ENCODE measurements at places on chromosomes 1 and 21.

DNA sequence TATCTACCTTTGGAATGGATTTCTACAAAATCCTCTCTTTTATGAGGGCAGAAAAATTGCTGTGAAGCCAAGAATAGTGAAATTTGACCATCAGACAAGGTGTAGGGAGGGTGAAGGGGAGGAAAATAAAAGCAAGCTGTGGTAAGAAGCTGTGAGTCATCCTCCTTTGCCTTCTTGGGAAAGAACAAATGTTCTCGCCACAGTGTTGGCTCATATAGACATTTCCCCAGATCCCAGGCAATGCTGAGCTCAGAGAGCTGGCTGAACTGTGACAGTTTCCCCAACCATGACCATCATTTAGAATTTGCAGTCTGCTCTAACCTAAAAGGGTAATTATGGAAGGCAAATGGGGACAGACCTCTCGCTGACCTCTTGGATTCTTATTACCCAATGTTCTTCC is 235.4 kb downstream of the PBX1 start:
- DNase-seq, result no peak

- peak; percentile 74 for DNase-seq
These were observed 21.5 kb downstream of the STPG1 start for GRCh38 chr1:24391882-24392603.

DNA sequence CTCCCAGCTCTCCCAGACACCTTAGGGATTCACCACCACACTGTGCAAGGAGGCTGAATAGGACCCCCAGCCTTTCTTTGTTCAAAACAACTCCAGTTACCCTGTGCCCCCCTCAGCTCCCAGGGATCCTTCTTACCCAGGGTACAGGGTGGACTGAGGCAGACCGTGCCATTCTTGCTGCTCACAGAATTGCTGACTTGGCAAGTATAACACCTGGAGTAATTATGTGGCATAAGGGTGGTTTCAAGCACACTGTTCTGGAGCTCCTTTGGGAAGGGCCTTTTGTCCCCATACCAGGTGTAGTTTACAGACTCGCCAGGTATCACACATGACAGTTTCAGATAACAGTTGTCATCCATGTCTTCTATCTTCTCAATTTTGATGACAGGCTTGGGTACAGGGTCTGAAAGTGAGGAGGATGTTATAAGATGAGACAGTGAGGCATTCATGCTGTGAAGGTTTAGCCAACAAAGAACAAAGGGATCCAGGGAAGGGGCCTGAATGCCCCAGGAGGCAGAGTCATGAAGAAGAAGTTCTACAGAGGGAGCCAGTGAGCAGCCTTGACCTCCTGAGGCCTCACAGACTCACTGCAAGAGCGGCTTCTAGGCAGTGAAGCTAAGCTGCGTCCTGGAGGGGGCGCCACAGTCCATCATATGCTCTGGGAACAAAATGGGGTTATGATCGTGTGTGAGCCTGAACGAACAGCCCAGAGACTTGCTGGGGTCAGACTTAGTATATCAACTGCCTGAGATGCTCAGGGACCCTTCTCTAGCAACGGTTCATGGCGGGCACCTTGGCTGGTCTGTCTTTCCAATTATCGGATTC is 30.3 kb downstream of the CD48 start:
- DNase-seq, result peak; percentile 6

DNA sequence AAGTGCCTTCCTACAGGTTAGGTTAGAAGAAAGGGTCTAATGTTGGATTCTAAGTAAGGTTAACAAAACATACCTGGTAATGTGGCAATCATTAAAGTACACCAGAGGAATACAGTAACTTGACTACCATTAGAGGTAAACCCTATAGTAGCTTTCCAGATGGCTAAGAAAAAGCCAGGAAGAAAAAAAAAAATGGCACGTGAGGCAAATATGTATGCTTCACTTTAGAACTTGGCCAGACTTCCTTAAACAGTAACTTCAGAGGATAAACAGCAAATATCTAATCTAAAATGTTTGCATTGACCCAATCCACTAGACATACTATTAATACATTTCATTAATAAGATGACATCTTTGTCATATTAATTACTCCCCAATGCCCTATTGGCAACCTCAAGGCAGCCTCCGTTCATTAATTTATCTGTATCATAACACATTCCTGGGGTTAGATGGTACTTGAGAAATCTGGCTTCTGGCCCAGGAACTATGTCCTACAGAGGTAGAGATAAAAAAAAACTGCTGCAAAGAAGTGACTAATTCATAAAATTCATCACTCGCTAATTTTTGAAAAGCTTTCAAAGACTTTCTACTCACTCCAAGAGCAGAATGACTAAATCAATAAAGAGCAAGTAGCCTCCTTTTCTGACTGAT is 5.8 kb downstream of the DCAF8 start:
- no peak for DNase-seq

- no peak for DNase-seq
These were observed 58.7 kb upstream of the ACTRT2 start for GRCh38 chr1:2962541-2962940.

DNA sequence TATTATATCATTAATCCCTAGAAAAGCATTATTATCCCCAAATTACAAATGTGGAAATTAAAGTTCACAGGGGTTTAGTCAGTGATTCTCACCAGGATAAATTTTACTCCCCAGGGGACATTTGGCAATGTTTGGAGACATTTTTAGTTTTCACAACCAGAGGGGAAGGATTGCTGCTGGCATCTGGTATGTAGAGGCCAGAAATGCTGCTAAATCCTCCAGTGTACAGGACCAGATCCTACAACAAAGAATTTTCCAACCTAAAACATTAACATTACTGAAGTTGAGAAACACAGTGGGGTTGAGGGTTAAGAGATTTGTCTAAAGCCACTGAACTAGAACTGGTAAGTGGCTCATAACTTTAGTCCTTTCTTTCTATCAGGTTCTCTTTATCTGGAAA is 162.0 kb upstream of the SYT6 start:
- no peak for DNase-seq

DNA sequence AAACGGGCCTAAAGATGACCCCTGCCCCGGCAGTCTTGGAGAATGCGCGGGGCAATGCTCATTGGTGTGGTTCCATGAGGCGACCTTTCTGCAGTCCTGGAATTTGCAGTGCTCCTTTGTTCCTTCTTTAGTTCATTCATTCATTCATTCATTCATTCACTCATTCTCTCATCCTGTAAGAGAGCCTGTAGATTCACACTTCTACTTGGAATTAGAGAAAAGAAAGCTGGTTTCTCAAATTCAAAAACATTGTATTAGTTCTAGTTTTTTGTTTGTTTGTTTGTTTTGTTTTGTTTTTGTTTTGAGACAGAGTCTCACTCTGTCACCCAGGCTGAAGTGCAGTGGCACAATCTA is 31.6 kb downstream of the PAX7 start:
- DNase-seq, result no peak

DNA sequence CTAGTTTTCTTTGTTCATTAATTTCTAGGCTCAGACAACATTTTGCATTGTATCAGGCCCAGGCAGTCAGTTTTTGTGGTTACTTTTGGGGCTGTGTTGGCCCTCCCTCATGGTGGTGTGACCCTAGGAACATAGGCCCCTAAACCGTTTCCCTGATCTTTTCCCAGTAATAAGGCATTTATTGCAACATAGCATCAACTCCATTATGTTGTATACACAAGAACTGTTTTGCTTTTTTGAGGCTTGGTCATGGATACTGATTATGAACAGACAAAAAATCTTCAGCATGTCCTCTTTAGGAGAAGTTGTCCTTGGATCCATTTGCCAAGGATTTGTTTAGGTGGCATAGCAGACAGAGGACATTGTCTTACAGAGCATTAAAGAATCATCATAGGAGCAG is 10.3 kb downstream of the B3GALT2 start:
- DNase-seq, result no peak

DNA sequence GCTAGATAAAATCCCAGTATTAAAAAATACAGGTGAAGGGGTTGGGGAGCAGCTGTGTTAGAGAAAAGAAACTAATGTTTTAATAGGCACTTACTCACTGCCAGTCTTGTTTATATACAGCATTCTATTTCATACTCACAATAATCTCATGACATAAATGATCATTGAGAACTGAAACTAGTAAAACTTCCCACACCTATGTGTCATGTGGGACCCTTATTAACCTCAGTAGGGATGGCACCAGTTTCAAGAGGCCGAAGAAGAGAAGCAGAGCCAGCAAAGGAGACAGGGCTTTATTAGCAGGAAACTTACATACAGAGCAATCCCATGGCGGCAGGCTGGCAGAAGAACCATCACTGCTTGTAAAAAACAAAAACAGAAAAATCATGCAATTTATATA is 48.8 kb upstream of the KCNH1 start:
- no peak for DNase-seq

GRCh38 chr1:230906226-230906625 is 37.9 kb upstream of the C1orf198 start:
- DNase-seq, result no peak

DNA sequence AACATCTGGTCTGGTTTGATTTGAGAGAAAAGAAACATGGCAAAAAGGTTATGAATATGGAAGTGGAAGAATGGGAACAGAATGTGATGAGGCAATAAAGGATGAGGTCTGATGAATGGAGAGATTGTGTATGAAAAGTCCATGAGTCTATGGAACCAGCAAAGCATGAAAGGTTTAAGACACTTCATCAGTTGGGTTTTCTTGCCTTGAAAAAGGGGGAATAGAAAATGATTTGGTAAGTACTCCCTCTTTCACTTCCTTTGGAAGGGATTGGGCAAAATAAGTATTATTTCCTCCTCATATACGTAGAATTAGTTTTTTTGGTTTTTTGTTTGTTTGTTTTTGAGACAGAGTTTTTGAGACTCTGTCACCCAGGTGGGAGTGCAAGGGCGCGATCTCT is 155.8 kb downstream of the TRIM33 start:
- no peak for DNase-seq

- DNase-seq, result no peak
These were observed 64.2 kb downstream of the POFUT2 start for GRCh38 chr21:45223236-45224185.

DNA sequence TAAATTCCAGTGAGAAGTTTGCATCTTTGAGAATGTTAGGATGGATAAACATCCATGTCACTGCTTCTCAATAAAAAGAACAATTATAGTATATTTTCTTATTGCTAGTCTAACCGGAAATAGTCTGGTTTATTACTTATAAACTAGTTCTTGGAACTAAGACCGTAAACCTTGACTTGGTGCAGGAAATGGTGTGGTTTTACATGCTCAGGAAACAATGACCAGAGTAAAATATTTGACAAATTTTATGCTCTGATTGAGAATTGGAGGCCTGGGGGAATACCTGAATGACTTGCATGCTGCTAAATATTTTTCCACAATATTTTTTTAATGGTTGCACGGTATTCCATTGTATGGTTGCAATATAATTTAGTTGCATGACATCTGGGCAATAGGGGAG is 76.3 kb downstream of the XCL2 start:
- DNase-seq, result no peak

GRCh38 chr1:114745291-114745690 is 12.5 kb downstream of the CSDE1 start:
- DNase-seq, result no peak

DNA sequence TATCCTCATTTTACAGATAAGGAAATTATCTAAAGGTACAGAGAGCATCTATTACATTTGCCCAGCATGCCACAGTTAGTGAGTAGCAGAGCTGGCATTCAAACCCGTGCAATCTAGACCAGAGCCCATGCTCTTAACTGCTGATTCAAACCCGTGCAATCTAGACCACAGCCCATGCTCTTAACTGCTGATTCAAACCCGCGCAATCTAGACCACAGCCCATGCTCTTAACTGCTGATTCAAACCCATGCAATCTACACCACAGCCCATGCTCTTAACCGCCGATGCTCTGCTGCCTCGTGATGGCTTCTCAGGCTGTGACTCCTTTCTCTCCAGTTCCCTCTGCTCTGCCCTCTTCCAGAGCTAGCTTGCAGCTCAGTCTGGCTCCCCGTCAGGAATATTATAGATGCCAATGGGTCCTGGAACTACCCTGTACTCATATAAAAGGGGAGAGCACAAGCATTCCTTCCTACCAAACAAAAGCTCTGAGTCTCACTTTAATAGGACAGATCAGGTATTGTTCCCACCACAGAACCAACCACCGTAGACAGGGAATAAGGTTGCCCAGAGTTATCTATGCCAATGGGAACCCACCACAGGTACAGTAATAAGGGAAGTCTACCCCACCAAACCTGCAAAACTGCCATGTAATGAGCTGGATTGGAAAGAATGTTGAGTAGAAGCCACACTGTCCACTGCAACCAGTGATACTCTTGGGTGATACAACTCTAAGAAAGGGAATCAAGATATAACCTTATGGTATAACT is 78.4 kb downstream of the SMYD3 start:
- no peak for DNase-seq

DNA sequence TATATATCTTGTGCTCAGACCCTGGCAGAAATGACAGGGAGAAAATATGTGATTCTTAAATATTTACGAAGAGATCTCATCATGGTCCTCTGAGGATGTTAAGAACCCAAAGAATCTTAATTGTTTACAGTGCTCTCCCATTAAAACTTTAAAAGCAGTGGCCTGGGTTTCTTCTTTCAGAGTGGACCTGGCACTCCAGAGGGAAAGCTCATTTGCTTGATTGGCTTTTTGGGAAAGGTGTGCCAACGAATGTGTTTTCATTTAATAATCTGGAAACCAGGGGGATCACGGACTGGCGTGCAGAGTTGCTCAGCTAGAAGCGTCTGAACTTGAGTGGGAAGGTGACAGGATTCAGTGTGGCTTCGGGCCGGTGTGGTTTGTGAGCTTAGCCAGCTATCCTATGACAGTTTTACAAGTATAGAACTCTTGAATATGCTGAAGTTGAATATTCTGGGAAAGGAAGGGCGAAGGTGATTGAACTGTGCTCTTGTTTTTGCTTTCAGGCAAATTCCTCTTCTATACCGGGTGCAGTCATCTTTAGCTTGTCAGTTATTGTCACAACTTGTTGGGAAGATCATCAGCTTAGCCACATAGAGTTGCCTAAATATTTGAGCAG is 154.8 kb downstream of the C1orf21 start:
- no peak for DNase-seq

DNA sequence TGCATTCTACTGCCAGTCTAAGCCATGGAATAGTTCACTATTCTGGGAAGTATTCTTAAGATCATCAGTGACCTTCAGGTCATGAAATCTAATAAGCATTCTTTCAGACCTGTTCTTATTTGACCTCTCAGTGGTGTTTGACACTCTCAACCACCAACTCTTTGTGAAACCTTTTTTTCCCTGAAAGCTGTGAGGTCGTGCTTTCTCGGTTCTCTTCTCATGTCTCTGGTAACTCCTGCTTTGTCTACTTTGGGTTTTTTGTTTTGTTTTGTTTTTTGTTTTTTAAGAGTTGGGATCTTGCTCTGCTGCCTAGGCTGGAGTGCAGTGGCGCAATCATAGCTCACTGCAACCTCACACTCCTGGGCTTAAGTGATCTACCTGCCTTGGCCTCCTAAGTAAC is 56.3 kb downstream of the POU2F1 start:
- DNase-seq, result no peak

- DNase-seq, result no peak
These were observed 840.6 kb downstream of the BRINP3 start for GRCh38 chr1:189637041-189637440.

All from NCI-H2081 (cell line).